ENCODE measurements at places on chromosomes 4 and X. TPM values are rescaled to one million over a fixed set of nuclear protein-coding genes. Genes with fewer than 3 reads are reported as not detected.

DNA sequence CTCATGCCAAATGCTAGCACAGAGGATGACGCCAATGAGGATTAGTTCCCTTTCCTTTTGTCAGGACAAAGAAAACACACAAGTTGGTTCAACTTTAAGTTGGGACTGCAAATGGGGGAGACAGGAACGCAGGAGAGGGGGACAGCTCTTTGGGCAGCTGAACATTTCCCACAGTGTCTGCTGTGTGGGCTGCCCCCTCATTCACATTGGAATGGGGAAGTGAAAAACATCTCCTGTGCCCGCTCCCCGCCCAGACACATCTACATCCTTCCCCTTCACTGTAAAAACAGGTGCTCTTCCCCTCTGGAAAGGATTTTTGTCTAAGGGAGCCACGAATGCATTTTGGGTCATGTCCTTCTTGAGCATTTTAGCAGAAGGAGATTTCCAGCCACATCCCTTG, 44.5 kb upstream of the TBC1D9 start:
- DNase-seq, result no peak

GRCh38 chrX:2733286-2733685, 18.6 kb upstream of the XG start:
- no peak for DNase-seq

DNA sequence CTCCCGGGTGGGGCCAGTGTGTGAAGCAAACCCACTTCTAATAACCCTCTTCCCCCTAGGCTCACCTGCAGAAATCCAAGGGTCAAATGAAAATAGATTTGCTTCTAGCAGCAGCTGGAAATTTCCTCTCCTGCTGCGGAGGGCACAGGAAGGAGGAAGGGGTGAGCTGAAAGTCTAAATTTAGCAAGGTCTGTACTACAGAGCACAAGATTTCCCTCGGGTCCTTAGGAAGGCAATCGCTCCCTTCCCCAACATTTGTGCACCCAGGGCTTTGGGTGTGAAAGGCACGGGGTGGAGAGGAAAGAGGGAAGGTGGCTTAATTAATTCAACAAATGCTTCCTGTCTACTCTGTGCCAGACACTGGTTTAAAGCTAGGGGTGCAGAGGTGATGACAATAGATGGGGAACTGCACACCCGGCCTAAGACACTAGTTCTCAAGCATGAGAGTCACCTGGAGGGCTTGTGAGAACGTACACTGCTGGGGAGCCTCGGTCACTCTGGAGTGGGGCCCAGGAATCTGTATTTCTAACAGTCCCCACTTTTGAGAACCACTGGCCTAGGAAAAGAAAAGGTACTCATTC, 204.4 kb downstream of the NSUN7 start:
- no peak for DNase-seq

OPRPN gene
- not detected for polyA plus RNA-seq

PLA2G12A gene
- polyA plus RNA-seq, result 17.5 TPM
